Left ventricle myocardium inferior (tissue), 1 donor: ENCODE measurements at places on chromosomes 4 and X. TPM values are rescaled to one million over a fixed set of nuclear protein-coding genes. Genes with fewer than 3 reads are reported as not detected.

DNA sequence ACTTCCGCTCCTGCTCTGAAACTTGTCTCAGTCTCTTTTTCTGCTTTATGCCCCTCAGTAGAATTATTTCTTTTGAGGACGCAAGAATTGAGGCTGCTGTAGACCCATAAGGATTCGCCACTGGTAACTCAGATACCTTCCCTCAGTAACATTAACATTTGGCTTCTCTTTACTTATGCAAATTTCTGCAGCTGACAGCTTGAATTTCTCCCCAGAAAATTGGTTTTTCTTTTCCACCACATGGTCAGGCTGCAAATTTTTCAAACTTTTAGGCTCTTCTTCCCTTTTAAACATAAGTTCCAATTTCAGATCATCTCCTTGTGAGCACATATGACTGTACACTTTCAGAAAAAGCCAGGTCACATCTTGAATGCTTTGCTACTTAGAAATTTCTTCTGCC lies 839.3 kb upstream of the GRIA3 start:
- H3K27me3 ChIP-seq: no peaks in the 10 kb centered on the region
- H3K36me3 ChIP-seq: no peaks in the 10 kb centered on the region
- DNase-seq: no peak
- no peaks in the 10 kb centered on the region for H3K4me1 ChIP-seq
- H3K27ac ChIP-seq: no peak overlapping the region
- no peak overlapping the region for H3K4me3 ChIP-seq

DNA sequence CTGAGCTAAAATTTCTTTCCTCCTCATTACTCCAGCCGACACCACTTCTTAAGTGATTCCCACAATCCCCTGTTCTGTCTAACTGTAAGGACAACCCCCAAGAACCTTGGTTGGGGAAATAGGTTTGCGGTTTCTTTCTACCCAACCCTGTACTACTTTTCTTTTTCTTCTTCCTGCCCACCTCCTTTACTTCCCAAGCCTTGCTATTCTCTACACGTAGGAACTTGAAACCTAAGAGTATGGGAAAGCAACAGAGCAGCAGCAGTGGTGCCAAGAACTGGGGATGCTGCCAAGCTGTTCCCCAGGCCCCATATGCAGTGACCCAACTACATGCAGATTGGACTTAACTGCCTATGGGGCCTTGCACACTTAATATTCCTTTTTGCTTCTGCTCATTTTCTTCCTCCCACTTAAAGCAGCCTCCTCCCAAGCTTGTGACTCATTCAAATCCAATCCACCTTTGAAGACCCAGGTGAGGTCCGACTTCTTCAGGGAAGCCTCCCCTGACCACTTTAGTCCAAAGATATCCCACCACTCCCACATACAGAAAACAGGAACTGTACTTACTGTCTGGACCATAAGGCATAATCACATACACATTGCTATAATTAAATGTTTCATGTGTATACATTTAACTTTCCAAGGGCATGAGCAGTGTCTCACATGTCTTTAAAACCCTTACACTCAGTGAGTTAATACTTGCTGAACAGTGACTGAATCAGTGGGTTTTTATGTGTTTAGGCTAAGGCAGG lies 1.7 kb downstream of the FAM120C start:
- no peaks in the 10 kb centered on the region for H3K27me3 ChIP-seq
- H3K27ac ChIP-seq: no peak overlapping the region
- no peak for DNase-seq
- no peaks in the 10 kb centered on the region for H3K36me3 ChIP-seq

- no peaks in the 10 kb centered on the region for H3K27me3 ChIP-seq
- peaks cover 37% of the 10 kb centered on the region for H3K4me1 ChIP-seq
- H3K4me3 ChIP-seq: no peak overlapping the region
- H3K36me3 ChIP-seq: peaks cover 5% of the 10 kb centered on the region
Observed at GRCh38 chr4:1305781-1306455, 16.2 kb downstream of the MAEA start.

DNA sequence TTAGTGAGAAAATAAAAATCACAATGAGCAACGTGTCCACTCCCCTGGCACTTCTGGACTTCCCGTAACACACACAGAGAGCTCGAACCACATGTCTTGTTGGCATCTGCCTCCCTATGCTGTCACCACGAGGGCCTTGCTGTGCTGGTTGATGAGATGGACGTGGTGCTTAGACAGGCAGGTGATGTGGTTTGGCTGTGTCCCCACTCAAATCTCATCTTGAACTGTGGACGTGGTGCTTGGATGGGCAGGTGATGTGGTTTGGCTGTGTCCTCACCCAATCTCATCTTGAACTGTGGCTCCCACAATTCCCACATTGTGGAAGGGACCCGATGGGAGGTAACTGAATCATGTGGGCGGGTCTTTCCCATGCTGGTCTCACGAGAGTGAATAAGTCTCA lies 40.0 kb downstream of the FGFRL1 start:
- no peaks in the 10 kb centered on the region for H3K36me3 ChIP-seq
- DNase-seq: no peak
- peaks cover 79% of the 10 kb centered on the region for H3K27me3 ChIP-seq
- peaks cover 20% of the 10 kb centered on the region for H3K4me1 ChIP-seq

The ZNF630 gene
- total RNA-seq: 3.2 TPM

The OTC gene
- 0.58 TPM for total RNA-seq
